ENCODE measurements at places on chromosomes 7 and 10.

GRCh38 chr7:96017877-96018276 lies 245.5 kb downstream of the DYNC1I1 start:
- DNase-seq: no peak

- no peak for DNase-seq
Measured at GRCh38 chr10:131996466-131997365, 15.0 kb upstream of the BNIP3 start.

DNA sequence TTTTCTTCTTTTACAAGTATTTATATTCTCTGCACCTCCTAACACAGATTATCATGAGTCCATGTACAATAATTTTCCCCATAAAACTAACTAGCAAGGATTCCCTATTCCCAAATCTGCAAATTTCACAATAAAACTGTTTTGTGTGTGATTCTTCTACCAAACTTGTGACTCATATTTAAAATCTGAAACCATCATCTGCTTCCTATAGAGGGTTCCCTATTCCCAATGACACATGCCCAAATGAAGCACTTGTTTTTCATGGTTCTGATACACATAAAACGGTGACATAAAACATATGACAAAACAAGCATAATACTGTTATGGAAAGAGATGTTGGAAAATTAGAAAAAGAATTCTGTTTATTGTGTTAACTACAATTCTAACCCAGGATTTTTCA lies 657.6 kb downstream of the PARD3 start:
- no peak for DNase-seq

DNA sequence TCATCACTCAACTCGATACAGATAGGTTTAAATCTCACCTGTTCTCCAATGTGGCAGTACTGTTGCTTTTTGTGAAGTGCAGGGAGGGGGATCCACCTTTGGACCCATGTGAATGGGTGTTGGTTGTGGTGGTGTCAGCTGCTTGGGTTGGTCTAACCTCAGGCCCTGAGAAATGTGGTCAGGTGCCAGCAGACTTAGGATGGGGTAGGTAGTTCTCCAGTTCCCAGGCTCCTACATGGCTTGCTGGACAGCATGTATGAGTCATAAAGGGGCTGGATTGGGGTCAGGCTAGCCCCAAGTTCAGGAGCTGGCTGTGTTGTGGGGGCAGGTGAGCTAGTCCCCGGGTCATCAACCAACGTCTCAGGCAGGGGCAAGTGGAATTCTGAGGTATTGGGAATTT lies 472.6 kb upstream of the CNTNAP2 start:
- no peak for DNase-seq

GRCh38 chr7:93196336-93196735 lies 29.9 kb downstream of the HEPACAM2 start:
- no peak for DNase-seq

DNA sequence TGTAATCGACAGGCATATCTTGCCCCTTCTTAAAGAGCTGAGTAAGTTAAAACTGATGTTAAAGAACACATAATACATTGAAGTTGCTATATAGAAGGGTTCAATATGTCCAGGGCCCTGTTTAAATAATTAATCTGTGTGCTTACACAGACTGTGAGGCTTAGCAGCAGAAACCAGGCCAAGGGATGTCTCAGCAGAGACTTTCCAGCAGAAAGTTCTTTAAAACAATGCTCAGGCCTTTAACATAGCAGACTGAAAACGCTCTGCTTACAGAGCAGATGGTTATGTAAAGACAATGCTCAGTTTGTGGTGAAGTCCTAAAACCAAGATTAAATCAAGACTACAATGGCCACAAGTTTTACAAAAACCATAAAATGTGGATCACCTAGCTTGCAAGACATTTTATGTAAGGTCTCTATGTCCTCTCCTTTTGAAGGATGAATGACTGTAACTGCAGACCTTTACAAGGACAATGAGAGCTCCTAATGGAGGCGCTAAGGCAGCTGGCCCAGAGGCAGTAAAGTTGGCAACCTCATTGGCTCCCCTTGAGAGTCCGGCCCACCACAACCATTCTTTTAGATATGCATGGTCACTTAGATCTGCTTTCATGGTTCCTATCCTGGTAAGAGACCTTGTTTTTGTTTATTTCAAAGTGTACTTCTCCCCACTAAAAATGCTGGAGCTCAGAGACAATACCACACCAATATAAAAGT lies 56.3 kb downstream of the FZD1 start:
- DNase-seq: no peak

- DNase-seq: no peak
Measured at GRCh38 chr10:52257692-52258075, 56.4 kb upstream of the DKK1 start.
